ENCODE measurements at places on chromosomes 5 and 9.

GRCh38 chr5:132770476-132771159 is 6.4 kb downstream of the SEPTIN8 start:
- peak; percentile 49 for DNase-seq

- no peak for DNase-seq
Observed at GRCh38 chr5:65760504-65761275, 38.7 kb downstream of the NLN start.

DNA sequence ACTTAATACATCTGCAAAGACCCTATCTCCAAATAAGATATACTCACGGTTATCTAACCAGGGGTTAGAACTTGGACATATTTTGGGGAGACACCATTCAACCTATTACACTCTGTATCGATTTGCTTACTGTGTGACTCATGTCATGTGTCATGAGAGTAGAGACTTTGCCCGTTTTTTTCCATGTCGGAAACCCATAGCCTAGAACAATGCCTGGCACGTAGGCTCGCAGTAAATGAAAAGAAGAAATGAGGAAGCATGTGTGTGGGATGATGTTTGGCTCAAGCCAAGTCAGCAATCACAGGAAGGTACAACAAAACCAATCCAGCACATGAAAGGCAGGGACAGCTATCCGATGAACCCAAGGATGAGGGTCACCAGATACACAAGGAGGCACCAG is 94.6 kb upstream of the DNAH5 start:
- no peak for DNase-seq

GRCh38 chr9:3960661-3961144 is 339.2 kb downstream of the GLIS3 start:
- no peak for DNase-seq

DNA sequence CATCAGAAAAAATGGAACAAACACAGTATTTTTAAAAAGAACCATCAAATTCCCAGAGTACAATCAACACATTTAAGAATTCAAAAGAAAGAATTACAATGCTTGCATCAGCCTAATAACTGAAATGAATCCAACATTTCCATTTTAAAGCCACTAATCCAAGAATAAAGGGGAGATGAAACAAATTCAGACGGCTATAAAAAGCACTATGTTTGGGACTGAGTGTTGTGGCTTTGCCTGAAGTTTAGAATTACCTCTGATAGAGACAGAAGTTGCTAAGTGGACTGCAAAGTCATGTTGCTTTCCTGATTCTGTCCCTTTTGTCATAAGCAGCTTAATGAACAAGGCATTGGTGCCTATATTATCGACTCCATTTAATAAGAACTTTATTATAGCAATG is 135.4 kb upstream of the RGMB start:
- DNase-seq = no peak

DNA sequence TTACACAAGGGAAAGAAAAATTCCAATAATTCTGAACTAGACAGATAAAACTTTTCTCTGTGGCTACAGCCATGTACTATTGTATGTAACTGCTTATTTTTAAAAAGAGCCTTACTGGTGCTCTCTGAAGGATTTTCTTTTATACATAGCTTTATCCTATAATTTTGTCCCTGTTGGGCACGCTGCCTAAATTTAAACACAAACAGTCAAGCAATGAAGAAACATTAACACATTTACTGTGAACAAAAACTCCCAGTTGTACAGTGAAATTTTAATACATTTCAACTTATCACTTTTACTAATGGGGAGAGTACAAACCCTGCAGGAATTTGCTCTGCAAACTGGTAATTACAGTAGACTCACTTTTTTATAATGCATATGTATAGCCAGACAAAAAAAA is 273.3 kb downstream of the BNC2 start:
- DNase-seq = no peak

- no peak for DNase-seq
Observed at GRCh38 chr9:114335745-114336144, 6.1 kb downstream of the ORM2 start.

DNA sequence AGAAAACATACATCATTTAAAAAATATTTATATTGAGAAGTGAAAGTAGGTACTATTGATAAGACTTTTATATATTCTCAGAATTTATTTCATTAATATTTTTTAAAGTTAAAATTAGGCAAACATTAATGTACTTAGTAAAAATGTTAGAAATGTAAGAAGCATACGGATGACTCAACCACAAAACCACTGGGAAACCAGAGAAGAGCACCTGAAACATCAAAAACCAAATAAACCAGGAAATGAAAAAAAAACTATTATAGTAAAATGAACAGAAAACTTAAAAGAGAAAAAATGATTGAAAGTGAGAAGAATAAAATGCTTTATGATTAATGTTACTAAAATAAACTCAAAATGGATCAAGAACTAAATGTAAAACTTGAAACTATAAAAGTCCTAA is 233.2 kb upstream of the DAB2 start:
- no peak for DNase-seq

DNA sequence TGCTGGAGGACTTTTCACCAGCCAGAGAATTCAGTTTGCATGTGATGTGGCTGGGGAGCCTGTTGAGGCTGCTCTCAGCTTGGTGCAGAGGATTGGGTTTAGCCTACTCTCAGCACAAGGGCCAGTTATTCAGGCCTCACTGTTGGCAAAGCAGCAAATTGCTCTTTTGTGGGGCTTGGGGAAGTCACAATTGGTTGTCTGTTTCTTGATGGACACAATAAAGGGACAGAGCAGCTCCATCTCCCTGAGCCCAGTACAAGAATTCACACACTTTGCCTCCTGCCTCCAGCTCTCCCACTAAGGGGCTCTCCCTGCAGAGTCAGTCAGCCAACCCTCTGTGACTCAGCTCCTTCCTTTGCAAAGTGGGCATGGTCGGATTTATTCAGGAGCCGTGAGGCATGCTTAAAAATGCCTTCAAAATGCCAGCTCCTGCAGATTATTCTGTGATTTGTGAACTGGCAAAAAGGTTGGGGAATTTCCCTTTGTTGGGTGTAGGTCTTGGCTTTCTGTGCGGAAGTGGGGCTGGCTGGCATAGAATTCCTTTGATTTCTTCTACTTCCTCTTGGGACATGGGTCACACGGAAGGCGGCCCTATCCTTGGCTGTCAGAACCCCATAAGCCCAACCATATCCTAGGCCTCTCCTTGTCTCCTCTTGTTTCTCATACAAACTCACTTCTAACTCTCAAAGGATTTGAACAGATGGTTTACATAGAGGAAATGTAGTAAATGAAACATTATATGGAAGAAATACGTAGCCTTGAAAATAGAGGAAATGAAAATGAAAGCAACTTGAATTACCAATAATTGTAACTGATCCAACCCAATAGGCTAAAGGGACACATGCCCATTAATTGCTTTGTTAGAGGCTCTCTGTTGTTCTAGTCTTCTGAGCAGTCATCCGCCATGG is 118.7 kb upstream of the CD180 start:
- peak; percentile 69 for DNase-seq

DNA sequence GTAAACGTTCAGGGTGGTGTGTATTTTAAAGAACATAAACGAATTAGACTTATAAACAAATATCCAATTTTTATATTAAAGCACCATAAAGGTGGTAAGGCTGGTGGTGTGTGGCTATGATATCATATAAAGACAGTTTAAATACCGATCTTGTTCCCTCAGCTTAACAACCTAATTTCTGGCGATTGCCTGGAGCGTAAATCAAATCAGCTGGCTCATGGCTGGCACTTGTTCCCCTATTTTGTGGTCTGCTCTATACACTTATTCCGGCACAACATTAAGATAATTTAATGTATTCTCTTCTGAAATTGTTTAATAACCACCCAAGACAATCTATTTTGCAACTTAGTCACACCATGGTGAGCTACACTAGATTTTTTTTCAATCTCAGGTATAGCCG is 2.4 kb upstream of the HAPLN1 start:
- no peak for DNase-seq

- no peak for DNase-seq
Observed at GRCh38 chr9:120110520-120110919, 469.4 kb downstream of the CDK5RAP2 start.

GRCh38 chr5:141017943-141018342 is 33.2 kb upstream of the PCDHB1 start:
- no peak for DNase-seq

- DNase-seq = no peak
Observed at GRCh38 chr9:130328349-130328801, 62.8 kb downstream of the HMCN2 start.

DNA sequence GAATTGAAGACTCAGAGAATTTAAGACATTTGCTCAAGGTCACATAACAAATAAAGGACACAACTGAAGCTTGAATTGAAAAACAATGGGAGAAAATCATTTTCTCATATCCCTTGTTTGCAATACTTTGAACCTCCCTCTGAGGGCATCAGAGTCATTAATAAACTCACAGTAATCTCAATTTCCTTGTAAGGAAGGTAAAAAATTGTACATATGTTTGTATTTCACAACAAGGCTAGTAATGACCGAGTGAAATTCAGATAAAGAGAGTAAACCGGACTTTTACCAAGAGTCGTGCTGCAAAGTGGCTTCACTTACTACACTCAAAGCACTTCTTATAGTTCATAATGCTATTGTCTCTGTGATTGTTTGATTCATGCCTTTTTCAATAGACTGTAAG is 665.0 kb downstream of the NR2F1-AS1 start:
- DNase-seq = no peak
